Ascending aorta (tissue), 2 donors: ENCODE measurements at places on chromosomes 4 and X.
A peak's percentile ranks its signal among the peaks of the same experiment; 100 is the strongest.

- no peaks in the 10 kb centered on the region for H3K4me1 ChIP-seq
- no peak for DNase-seq
- no peak overlapping the region for H3K4me3 ChIP-seq
- H3K36me3 ChIP-seq = no peaks in the 10 kb centered on the region
- no peak overlapping the region for H3K27ac ChIP-seq
- H3K27me3 ChIP-seq = no peaks in the 10 kb centered on the region
Observed at GRCh38 chr4:17352357-17352756, 159.5 kb downstream of the QDPR start.

DNA sequence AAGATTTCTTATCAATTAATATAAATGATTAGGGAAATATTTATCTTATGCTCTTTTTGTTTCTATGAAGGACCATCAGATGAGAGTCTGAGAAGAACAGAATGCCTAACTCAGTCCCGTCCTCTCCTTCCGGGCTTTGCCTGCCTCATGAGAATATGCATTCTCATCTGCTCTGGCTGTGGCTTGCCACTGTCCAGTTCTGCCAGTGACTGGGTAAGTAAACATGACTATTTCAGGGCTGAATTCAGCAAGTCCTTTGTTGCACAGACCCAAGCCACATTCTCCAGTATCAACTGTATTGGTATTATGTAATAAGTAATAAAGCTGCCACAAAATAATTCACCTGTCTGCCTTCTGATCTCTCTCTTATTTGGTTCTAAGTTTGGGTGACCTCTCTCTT lies 110.7 kb downstream of the WDFY3 start:
- H3K4me1 ChIP-seq = peaks cover 11% of the 10 kb centered on the region
- H3K4me3 ChIP-seq = no peak overlapping the region
- no peak overlapping the region for H3K27ac ChIP-seq
- H3K27me3 ChIP-seq = no peaks in the 10 kb centered on the region
- no peaks in the 10 kb centered on the region for H3K36me3 ChIP-seq

GRCh38 chr4:77076889-77077635 lies 1.3 kb upstream of the CCNI start:
- peak overlapping the region; percentile 100 for H3K27ac ChIP-seq
- H3K36me3 ChIP-seq = no peaks in the 10 kb centered on the region
- no peaks in the 10 kb centered on the region for H3K4me1 ChIP-seq
- H3K27me3 ChIP-seq = no peaks in the 10 kb centered on the region
- H3K4me3 ChIP-seq = peak overlapping the region; percentile 97

GRCh38 chrX:17597836-17598439 lies 139.4 kb upstream of the SCML1 start:
- no peak overlapping the region for H3K4me3 ChIP-seq
- H3K27me3 ChIP-seq = no peaks in the 10 kb centered on the region
- DNase-seq = peak; percentile 93
- no peaks in the 10 kb centered on the region for H3K36me3 ChIP-seq
- peak overlapping the region; percentile 77 for H3K27ac ChIP-seq

- DNase-seq = no peak
- no peak overlapping the region for H3K27ac ChIP-seq
- no peaks in the 10 kb centered on the region for H3K4me1 ChIP-seq
Observed at GRCh38 chr4:42609051-42609450, 47.9 kb downstream of the ATP8A1 start.
